ENCODE measurements at places on chromosomes 5 and 9.

- no peak for DNase-seq
Measured at GRCh38 chr5:8234179-8234770, 365.3 kb downstream of the MTRR start.

DNA sequence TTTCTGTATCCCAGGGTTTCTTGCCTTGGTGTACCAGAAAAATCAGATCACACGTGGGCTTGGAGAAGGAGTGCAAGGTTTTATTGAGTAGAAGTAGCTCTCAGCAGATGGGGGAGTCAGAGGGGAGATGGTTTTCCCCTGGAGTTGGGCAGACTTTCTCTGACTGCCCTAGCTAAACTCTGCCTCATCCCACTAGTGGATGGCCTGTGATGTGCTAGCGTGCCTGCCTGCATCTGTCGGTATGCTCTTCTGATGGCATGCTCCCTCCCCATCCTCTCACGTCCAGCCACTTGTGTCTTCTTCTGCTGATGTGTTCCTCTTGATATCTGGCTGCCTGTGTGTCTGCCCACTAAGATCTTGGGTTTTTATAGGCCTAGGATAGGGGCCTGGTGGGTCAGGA is 616.1 kb upstream of the RGMB start:
- no peak for DNase-seq

- no peak for DNase-seq
Measured at GRCh38 chr9:127935765-127936221, 1.9 kb downstream of the DPM2 start.

- no peak for DNase-seq
Measured at GRCh38 chr9:73230251-73230650, 78.6 kb downstream of the ANXA1 start.

- DNase-seq, result no peak
Measured at GRCh38 chr9:91658513-91659105, 235.0 kb upstream of the NFIL3 start.

GRCh38 chr9:17665450-17665849 is 86.6 kb downstream of the SH3GL2 start:
- no peak for DNase-seq

DNA sequence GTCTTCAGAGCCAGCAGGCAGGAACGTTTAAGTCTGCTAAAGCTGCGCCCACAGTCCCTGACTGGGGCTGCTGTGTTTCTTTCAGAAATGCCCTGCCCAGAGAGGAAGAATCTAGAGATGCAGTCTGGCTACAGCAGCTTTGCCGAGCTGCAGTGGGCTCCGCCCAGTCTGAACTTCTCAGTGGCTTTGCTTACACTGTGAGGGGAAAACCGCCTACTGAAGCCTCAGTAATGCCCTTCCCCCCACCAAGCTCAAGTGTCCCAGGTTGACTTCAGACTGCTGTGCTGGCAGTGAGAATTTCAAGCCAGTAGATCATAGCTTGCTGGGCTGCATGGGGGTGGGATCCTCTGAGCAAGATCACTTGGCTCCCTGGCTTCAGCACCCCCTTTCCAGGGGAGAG is 78.4 kb downstream of the SREK1 start:
- no peak for DNase-seq

GRCh38 chr9:137128158-137128861 is 10.6 kb upstream of the GRIN1 start:
- DNase-seq, result no peak

GRCh38 chr9:37876376-37876775 is 27.6 kb downstream of the SLC25A51 start:
- no peak for DNase-seq

DNA sequence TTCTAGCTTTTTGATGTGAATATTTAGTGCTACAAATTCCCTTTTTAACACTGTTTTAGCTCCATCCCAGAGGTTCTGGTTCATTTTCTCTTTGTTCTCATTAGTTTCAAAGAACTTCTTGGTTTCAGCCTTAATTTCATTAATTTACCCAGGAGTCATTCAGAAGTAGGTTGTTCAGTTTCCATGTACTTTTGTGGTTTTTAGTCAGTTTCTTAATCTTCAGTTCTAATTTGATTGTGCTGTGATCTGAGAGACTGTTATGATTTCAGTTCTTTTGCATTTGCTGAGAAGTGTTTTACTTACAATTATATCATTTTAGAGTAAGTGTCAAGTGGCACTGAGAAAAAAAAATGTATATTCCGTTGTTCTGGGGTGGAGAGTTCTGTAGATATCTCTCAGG is 240.1 kb upstream of the RASA1 start:
- DNase-seq, result no peak

DNA sequence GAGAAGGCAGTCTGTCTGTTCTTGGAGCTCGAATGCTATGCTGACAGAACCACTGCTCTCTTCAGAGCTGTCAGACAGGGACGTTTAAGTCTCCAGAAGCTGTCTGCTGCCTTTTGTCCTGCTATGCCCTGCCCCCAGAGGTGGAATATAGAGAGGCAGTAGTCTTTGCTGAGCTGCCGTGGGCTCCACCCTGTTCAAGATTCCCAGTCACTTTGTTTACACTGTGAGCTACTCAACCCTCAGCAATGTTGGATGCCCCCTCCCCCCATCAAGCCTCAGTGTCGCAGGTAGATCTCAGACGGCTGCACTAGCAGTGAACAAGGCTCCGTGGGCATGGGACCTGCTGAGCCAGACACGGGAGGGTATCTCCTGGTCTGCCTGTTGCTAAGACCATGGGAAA is 344.2 kb downstream of the TMEM161B start:
- no peak for DNase-seq

- no peak for DNase-seq
Measured at GRCh38 chr9:107836300-107836699, 346.7 kb upstream of the KLF4 start.

DNA sequence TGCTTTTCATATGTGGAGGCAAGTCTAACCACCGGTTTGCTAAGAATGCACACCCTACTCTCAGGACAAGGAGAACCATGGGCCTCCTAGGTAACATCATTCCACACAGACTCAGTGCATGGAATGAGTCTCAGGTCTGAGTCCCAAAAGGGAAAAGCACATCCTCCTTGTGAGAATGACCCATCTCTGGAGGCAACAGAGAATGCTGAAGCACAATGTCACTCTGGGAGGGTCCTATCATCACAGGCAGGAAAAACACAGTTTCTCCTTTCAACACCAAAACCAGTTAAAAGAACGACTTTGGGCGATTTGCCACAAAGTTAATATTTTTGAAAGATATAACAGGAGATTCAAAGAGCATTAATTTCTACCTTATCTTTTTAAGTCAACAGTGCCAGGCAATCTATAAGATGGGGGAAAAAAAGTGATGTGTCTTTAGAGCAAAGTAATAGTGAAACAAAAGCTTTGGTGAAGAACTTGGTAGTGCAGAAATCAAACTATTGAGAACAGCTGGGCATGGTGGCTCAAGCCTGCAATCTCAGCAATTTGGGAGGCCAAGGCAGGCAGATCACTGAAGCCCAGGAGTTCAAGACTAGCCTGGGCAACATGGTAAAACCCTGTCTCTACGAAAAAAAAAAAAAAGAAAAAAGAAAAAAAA is 97.3 kb downstream of the OXCT1 start:
- DNase-seq, result no peak

DNA sequence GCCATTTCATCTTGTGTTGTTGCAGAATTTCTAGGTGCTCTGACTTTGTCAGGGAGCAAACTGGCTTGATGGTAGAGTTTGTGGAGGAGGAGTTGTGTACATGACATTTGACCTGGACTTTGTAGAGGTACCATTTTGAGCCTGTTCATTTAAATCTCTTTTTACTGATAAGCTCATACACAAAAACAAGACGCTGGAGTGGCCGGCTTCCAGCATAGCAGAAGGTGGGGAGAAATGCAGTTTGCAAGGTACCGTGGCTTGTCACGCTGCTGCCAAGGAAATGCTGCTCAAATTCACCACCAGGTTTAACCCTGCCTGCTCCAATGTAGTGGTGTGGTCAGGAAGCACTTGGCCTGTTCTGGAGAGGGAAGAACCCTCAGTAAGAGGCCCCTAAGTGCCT is 18.9 kb upstream of the IQGAP2 start:
- DNase-seq, result no peak

- DNase-seq, result no peak
Measured at GRCh38 chr9:99953861-99954507, 47.5 kb downstream of the STX17 start.

GRCh38 chr9:69946800-69947437 is 96.7 kb upstream of the MAMDC2 start:
- no peak for DNase-seq

DNA sequence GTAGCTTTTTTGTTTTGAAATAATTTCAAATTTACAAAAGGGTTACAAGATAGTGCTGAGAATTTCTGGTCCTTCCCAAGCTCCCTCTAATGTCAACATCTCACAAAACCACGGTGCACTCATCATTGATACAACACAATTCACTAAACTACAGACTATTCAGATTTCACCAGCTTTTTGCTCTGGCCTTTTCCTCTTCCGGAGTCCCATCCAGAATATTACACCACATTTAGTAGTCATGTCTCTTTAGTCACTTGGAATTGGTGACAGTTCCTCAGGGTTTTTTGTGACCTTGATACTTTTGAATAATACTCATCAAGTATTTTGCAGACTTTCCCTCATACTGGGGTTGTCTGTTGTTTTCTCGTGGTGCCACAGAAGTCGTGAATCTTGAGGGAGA is 484.0 kb downstream of the GADD45G start:
- DNase-seq, result no peak

DNA sequence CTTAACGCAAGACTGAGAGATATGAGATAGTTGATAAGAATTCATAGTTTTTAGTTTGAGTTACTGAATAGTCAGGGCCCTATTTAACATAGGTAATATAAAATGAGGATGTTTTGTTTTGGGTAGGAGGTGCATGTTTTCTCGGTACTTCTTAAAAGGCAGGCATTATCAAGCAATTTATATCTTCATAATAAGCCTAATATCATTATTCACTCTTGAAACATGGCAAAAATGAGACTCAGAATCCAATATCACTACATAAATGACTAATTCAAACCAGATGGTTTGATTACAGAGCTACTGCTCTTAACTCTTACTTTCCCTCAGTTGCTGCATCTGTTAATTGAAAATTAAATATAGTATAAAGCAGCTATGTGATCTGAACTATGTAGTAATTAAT is 2038.7 kb downstream of the EFNA5 start:
- DNase-seq, result no peak

- no peak for DNase-seq
Measured at GRCh38 chr9:33426843-33427293, 20.5 kb downstream of the AQP3 start.

DNA sequence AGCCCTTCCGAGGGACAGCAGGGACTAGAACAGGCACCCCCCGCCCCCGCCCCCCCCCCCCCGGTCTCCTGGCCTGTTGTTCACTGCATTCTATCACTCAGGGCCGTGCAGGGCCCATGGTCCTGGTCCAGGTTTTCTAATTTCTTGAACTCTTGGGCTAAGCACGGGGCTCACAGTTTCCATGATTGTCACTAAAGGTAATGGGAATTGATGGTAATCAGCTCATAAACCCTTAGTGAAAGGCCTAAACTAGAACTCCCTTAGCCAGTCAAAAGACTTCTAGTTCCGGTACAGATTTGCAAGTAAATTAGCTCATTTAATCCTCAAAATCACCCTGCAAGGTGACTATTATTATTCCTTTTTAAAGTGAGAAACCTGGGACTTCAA is 14.7 kb upstream of the PWWP2A start:
- DNase-seq, result no peak

- DNase-seq, result no peak
Measured at GRCh38 chr5:76787237-76787636, 31.6 kb upstream of the F2RL1 start.

- DNase-seq, result no peak
Measured at GRCh38 chr5:173670130-173670651, 53.7 kb upstream of the BOD1 start.

DNA sequence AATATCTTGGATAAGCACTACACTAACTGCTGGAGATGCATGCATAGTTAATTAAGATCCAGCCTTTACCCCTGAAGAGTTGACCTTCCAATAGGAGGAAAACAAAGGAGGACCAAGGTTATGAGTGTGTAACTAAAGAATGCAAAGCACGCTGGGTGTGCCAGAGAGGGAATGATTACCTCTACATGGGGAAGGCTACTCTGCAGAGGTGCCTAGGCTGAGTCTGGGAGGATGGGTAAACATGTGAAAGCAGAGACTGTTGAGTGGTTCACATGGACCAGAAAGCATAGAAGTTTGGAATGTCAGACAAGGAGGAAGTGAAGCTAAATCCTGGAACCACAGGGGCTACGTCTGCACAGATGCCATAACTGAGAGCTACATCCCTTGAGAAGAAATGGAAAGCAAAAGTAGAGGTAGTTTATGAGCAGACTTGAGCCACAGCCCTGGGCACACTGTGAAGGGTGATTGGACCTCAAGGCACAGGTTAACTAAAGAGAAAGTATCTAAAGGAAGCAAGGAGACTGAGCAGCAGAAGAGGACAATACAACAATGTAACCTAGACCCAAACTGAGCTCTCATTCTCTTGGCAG is 176.2 kb downstream of the DENND1A start:
- no peak for DNase-seq

DNA sequence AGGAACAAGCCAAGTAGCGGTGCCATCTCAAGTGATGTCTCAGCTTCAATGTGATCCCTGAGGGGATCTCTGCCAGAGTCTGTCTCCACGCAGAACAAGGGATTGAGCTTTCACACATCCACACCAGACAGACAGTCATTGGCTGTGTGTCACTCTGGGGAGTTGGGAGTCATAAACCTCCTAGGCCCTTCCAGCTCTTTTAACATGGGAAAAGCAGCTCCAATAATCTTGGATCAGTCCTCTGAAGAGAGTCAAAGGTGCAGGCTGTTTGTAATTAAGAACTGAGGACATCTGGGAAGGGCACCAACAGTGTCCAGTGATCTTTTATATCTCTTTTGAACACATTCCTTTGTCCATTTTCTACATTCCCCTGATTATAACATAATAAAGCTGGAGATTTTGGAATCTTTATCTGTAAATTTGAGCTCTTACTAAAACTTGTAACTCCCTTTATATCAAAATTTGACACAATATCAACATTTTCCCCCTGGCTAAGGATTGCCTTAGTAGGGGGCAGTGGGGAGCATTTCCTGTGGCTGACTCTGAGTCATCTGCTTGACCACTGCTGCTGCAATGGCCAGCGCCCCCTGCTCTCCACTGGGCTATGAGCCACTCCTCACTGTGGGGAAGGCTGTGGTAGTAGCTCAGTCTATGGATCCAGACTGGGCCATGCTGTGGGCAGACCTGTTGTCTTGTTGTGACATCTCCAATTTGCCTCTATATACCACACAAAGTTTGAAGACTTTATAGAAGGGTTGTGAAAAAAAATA is 284.4 kb downstream of the OSTF1 start:
- DNase-seq, result no peak

DNA sequence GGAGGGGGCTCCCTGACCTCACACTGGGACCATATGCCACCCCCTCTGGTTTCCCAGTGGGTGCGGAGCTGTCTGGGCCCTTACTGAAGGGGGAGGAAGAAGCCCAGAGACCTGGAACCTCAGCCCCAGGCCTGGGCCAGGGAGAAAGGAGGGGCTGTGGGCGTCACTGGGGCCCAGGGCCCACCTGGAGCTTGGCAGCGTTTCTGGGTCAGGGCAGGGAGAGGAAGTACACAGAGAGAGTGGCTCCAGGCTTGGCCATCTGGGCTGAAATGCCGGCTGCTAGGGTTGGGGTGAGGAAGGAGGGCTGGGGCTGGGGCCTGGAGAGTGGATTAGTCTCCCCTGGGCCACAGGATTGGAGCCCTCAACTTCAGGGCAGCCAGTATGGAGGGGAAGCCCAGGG is 6.4 kb upstream of the DAB2IP start:
- no peak for DNase-seq

All from activated naive CD4-positive, alpha-beta T cell (primary cell).